SJCRH30 (cell line): ENCODE measurements at places on chromosomes 11 and 22. TPM values are rescaled to one million over a fixed set of nuclear protein-coding genes. Genes with fewer than 3 reads are reported as not detected.

Gene OR4D5
- not detected in 2 replicates for total RNA-seq

Gene RFPL2
- not detected in 2 replicates for total RNA-seq

Gene DENND6B
- total RNA-seq, result 0.08 and 0.18 TPM in 2 replicates

Gene TRIM5
- total RNA-seq, result 10.2 and 10.5 TPM in 2 replicates

Gene BDNF
- 0.20 and 0.42 TPM in 2 replicates for total RNA-seq

Gene OR2AG1
- not detected in 2 replicates for total RNA-seq

Gene OR5A1
- total RNA-seq, result not detected in 2 replicates

Gene LRP4
- 6.6 and 6.8 TPM in 2 replicates for total RNA-seq

Gene OR6A2
- not detected in 2 replicates for total RNA-seq

Gene MUC15
- total RNA-seq, result not detected in 2 replicates

Gene OR4C11
- total RNA-seq, result not detected in 2 replicates

Gene CD248
- 0.30 and 0.45 TPM in 2 replicates for total RNA-seq

Gene TENM4
- 0.53 and 0.58 TPM in 2 replicates for total RNA-seq

Gene BIRC3
- total RNA-seq, result 0.08 TPM in 1 of 2 replicates, not detected in the other

Gene DDX25
- total RNA-seq, result 0.18 TPM in 1 of 2 replicates, not detected in the other
